AG08396 (cell line): ENCODE measurements at places on chromosomes 2 and 18.

DNA sequence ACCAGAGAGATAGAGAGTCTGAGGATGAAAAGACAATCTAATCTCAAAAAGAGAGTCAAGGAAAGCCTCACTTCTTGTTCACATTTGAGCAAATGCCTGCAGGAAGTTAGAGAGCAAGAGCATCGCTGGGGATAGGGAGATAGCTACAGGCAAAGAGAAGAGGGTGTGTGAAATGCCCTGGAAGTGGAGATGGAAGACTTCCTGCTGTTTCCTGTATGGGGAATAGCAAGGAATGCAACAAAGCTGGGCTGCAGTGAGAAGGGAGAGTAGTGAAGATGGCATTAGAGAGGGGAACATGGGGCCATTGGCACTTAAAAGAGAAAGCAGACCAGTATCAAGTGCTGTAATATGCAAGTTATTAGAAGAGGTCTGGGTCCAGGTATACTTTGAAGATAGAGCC, 488.6 kb downstream of the METTL4 start:
- DNase-seq: no peak

- no peak for DNase-seq
Observed at GRCh38 chr2:232794981-232795380, 18.6 kb upstream of the KCNJ13 start.

GRCh38 chr2:75480971-75481836, 79.5 kb downstream of the EVA1A start:
- DNase-seq: peak; percentile 34

DNA sequence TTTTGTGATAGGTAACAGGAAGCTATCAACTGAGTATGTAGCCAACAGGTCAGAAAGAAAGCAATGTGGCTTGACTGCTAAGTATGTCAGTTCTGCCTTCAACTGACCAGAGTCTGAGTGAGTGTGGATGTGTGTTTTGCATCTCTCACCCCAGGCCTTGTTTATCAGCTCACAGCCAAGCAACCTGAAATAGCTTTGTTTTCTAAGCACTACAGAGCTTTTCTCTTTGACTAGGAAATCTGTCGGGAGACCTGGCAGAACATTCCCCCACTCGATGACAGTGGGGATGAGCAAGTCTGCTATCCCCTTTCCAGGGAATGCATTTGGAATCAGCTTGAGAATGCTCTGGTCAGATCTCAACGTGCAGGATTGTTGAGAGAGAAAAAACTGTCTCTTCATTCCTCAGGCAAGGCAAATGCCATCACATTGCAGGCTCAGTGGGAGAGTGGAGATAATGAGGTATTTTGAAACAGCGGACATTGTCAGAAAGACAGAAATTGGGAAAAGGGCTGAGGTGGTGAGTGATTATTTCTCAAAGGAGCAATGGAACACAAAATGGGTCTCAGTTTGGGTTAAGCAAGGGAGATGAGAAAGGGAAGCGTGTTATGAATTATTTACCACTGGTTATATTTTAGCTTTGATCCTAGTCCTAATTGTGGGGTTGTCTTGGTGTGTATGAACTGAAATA, 233.8 kb upstream of the PIK3C3 start:
- no peak for DNase-seq

- peak; percentile 82 for DNase-seq
Observed at GRCh38 chr2:121095257-121096080, 189.5 kb downstream of the TFCP2L1 start.

- peak; percentile 65 for DNase-seq
Observed at GRCh38 chr2:69163109-69163508, 150.1 kb downstream of the ANTXR1 start.

DNA sequence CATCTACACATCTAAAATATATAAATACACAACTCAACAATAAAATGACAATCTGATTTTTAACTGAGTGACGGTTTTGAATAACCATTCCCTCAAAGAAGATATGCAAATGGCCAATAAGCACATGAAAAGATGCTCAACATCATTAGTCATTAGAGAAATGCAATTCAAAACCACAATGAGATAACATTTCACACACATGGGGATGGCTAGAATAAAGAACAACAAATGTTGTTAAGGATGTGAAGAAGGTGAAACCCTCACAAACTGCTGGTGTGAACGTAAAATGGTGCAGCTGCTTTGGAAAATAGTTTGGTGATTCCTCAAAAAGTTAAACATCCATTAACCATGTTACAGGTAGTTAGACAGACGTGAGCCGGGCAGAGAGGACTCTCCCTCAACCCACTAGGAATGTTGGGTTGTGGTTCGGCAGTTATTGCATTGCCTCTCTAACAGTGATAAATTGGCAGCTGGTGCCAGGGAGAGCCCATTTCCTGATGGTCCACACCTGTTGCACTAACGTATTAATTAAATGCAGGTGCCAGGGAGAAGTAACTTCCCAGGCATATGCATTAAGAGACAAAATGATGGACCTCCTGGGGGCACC, 22.3 kb upstream of the DUSP2 start:
- DNase-seq: no peak

DNA sequence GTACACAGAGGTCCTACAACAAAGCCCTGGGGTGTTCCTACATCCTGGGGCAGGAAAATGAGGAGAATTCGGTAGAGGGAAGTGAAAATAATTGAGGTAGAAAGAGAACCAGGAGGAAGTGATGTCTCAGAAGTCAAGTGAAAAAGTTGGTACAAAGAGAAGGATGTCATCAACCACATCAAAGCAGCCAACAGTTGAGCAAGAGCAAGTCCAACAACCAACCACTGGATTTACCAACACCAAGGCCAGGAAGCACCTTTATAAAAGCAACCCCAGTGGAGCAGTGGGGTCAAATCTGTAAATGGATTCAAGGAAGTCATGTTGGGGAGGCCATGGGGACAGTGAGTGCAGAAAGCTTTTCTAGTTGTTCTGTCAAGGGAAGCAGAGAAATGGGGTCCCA, 360.4 kb downstream of the ZNF516 start:
- no peak for DNase-seq

- DNase-seq: peak; percentile 15
Observed at GRCh38 chr2:38619458-38620164, 16.9 kb upstream of the HNRNPLL start.
